ENCODE measurements at places on chromosomes 5 and 9. TPM values are rescaled to one million over a fixed set of nuclear protein-coding genes. Genes with fewer than 3 reads are reported as not detected.

Gene ARID3C
- total RNA-seq = 0.21 TPM

Gene IFNA2
- not detected for total RNA-seq

Gene ARHGEF28
- 13.3 TPM for total RNA-seq

Gene ENHO
- total RNA-seq = 0.88 TPM

Gene SPINK1
- 0.63 TPM for total RNA-seq

Gene CDH6
- total RNA-seq = 0.09 TPM

Gene SLC4A9
- not detected for total RNA-seq

Gene AHRR
- 3.9 TPM for total RNA-seq

Gene SMIM33
- total RNA-seq = not detected

Gene FYB1
- 9.0 TPM for total RNA-seq

Gene SLU7
- 42.2 TPM for total RNA-seq

Gene TAF7
- 69.5 TPM for total RNA-seq

Gene WDR31
- 1.1 TPM for total RNA-seq

Gene FSD1L
- 4.6 TPM for total RNA-seq

Gene NUTM2G
- total RNA-seq = not detected

Gene PCDHB1
- not detected for total RNA-seq

Gene TRIM36
- total RNA-seq = 1.8 TPM

Gene HAVCR2
- total RNA-seq = 0.57 TPM

Gene SIT1
- total RNA-seq = not detected

Gene HTR4
- not detected for total RNA-seq

Gene HK3
- 0.10 TPM for total RNA-seq

Gene CDKN2A
- not detected for total RNA-seq

Gene CAMK4
- not detected for total RNA-seq
